Fibroblast of lung (primary cell): ENCODE measurements at places on chromosomes 6 and 20. TPM values are rescaled to one million over a fixed set of nuclear protein-coding genes. Genes with fewer than 3 reads are reported as not detected.

BACH2 gene
- total RNA-seq, result 1.5 and 2.6 TPM in 2 replicates

DNA sequence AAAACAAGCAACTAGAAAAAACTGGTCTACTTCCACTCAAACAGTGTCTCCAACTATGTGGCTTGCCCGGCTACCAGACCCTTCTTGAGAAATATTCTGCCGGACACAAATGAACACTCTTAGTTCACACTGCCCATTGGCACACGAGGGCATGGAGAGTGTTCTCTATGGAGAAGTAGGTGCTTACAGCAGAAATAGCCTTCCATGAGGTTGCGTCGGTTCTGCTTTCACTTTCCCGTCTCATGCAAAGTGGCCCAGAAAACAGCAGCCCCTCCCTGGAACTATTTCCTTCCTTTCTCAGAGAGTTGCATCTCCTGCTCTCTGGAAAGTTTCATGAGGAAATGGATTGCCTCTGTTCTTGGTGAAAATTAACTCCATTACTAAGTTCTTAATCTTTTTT lies 9.5 kb upstream of the HLA-DOA start:
- DNase-seq, result no peak

DNA sequence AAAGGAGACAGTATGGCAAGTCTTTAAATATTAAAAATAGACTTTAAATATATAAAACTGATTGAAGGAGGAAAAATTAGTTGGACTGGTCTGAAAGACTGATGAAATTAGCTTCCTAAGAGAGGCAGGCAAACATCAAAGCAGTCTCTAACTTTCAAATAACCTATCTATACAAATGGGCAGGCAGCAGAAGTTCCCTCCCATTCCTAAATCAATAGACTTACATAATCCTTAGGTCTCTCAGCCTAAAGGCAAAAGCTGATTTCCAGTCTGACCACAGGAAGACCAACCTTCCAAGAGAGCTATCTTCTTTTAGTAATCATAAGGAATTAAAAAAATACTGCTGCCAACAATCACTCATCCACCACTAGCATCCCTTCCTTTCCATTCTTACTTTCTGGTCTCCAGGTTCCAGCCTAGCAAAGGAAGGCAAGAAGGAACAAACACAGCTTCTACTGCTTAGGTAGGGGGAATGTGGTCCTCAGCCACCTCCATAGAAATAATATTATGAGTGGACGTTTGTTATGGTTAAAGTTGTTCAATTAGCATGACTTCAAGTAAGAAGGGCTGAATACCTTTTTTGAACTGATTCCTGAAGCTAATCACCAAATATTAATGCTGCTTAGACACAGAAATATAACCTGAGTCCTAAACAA lies 44.1 kb downstream of the SESN1 start:
- no peak for DNase-seq

DNA sequence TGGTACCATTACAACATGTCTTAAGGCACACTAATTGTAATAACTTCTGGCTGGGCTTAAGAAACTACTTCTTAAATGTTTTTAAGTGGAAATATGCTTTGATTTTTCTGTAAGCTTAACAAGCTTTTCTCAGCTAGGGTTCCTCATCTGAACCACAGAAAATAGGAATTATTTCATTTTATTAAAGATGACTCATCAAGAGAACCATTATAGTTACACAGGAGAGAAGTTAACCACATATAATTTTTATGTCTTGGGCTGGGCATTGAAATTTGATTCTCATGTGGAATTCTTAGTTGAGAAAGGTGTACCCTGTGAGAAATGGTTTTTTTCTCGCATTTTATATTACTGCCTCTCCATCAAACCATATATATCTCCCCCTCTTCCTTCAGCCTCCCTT lies 75.1 kb downstream of the QKI start:
- DNase-seq, result peak; percentile 21

PLN gene
- 1.0 and 2.0 TPM in 2 replicates for total RNA-seq

GRCh38 chr6:17417817-17418216 lies 24.4 kb downstream of the CAP2 start:
- peak; percentile 48 for DNase-seq
